Activated CD8-positive, alpha-beta memory T cell treated with anti-CD3 and anti-CD28 coated beads for 4 hours (primary cell): ENCODE measurements at places on chromosomes 1 and 21.

DNA sequence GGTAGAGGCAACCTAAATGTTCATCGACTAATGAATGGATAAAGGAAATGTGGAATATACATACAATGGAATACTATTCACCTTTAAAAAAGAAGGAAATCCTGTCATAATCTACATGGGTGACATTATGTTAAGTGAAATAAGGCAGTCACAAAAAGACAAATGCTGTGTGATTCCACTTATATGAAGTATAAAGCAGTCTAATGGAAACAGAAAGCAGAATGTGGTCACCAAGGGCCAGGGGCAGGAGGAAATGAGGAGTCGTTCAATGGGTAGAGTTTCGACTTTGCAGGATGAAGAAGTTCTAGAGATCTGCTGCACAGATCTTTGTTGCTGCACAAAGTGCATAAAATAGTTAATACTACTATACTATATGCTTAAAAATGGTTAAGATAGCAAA is 7.8 kb downstream of the DIPK1A start:
- DNase-seq, result peak; percentile 24

- DNase-seq, result no peak
Measured at GRCh38 chr1:51697166-51697565, 80.3 kb downstream of the OSBPL9 start.

GRCh38 chr1:160326418-160326817 is 16.6 kb downstream of the COPA start:
- DNase-seq, result no peak

- no peak for DNase-seq
Measured at GRCh38 chr1:45512641-45513054, 9.0 kb downstream of the PRDX1 start.

DNA sequence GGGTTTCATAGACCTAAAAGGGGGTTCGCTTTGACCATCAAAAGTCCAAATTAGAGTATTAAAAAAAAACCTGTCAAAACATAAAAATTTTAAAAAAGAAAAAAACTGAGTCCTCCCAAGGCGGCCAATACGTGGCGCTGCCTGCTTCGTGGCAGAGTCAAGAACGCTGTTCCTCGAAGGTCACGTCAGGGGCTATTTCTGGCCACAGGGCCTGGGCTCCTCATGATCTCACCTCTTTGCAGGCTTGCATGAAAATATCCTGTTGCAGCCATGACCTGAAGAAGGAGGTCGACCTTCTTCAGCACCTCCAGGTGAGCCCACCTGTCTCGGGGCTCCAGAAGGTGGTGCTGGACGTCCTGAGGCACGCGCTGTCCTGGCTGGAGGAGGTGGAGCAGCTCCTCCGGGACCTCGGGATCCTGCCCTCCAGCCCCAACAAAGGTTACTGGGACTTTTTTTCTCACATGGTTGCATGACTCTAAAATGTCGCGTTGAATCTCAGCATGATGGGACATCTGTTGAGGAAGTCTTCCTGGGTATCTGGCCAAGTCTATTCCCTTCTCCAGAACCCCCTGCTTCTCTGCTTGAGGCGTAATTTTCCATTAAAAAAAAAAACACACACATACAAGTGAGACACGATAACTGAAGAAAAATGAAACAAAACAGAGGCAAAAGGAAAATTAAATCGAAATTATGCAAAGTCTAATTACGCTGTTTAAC is 80.4 kb upstream of the EFHD2 start:
- no peak for DNase-seq

- DNase-seq, result no peak
Measured at GRCh38 chr1:69929308-69930057, 275.9 kb downstream of the LRRC40 start.

DNA sequence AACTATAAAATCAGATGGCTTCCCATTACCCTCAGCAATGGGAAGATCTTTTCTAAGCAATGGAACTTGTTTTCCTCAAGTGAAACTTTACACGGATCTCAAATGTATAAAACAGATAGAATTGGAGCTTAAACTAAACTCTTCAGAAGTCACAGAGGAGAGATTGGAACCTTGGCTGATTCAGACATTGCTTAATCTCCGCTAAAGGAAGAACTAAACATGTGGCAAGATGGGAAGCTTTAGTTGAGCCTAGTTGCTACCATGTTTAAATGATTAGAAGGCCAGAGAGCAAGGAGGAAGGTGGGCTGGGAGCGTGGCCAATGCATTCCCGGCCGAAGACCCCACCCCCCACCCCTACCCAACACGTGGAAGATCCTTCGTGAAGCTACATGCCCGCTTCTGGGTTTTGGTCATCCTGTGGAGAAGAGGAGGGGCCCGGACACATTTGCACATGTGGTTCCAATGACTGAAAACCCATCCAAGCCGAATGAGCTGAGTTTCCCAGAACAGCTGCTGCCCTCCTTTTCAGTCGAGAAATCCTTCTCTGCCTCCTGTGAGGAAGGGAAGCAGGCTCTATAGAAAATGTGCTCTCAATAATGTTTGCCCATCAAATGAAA is 164.3 kb downstream of the MIS18A start:
- no peak for DNase-seq

DNA sequence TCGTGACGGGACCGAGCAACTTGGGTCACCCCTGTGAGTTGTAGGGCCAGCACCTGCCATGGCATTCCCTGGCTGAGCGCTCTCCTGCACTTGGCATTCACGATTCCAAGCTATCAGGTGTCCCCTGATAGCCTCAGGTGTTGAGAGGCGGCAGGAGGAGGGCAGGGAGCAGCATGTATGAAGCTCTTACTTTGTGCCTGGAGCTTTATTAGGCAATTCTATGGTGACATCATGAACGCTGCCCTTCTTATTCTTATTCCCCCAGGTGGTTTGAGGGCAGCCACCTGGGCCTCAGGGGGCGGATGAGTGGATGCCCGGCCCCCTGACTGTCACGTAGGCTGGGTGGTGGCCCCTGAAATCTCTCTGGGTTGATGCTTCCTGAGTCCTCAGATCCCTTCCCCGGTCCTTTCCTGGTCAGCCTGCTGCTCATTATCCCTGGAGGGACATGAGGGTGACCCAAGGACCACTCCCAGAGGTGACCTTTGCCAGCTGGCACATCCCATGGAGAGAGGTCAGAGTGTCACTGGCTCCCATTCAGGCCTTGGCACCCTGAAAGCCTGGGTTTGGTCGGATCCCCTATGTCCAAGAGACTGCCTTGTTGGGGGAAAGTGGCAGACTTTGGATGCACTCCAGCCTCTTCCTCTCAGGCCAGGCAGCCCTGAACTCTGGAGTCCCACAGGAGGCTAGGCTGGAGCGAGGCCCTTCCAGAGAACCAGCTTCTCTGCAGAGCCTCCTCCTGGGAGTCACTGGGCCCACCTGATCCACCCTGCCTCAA is 51.9 kb downstream of the SPSB1 start:
- DNase-seq, result no peak

DNA sequence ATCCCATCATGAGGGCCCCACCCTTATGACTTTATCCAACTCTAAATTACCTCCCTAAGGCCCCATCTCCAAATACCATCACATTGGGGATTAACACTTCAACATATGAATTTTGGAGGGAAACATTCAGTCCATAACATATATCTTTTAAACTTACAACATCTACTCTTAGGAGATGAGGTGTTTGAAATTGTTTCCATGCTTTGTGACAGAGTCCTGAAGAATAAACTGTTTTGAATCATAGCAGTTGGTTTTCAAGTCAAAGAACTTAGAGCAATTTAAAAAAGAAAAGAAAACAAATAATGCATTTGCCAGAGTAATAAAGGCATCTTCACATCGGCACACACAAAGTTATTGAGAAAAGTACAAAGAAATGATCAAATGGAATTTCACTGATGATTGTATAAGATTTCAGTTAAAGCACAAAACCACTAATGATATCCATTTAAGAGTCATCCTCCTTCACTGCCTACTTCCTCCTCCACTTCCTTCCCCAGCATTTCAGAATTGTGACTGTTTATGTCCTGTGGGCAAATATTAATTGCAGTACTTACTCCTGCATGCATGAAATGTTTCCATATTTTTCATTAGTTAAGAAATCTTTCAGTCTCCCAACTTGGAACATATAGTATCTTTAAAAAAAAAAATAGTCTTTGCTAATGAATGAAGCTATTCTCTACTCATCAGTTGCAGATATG is 202.0 kb downstream of the LRRC40 start:
- DNase-seq, result no peak

GRCh38 chr21:45336870-45337269 is 49.2 kb upstream of the POFUT2 start:
- DNase-seq, result no peak

DNA sequence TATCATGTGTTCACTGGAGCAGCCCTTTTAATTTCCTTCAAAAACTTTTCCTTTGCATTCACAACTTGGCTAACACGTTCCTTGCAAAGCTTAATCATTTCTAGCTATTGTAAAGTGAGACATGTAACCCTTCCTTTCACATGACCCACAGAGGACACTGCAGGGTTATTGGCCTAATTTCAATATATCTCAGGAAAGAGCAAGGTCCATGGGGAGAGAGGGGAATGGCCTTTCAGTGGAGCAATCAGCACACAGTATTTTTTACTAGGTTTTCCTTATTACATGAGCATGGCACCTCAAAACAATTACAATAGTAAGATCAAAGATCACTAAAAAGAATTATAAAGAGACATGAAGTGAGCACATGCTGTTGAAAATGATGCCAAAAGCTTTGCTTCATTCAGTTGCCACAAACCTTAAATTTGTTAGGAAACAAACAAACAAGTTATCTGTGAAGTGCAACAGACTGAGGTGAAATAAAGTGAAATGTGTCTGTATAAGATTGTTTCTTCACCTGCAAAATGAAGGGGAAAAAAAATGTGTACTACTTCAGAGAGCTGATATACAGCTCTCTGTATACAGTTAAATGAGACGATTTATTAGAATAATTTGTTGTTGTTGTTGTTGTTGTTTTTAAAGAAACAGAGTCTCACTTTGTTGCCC is 61.5 kb downstream of the EIF4G3 start:
- DNase-seq, result no peak

DNA sequence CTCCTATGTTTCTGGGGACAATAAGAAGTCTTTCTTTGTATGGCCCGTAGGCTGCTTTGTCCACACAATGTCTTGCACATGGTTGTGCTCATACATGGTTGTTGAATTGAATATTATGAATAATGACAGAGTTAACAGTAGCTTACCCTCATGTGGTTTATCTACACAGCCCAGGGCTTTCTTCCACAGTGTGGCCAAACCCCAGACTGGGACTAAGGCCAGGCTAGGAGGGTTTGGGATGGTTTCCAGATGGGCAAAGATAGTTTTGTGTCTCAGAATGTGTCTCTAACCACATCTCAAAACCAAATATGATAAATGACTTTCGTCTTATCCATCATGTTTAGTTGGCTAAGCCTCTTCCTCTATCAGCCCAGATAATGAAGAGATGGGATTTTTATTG is 65.2 kb downstream of the CACNA1E start:
- no peak for DNase-seq

DNA sequence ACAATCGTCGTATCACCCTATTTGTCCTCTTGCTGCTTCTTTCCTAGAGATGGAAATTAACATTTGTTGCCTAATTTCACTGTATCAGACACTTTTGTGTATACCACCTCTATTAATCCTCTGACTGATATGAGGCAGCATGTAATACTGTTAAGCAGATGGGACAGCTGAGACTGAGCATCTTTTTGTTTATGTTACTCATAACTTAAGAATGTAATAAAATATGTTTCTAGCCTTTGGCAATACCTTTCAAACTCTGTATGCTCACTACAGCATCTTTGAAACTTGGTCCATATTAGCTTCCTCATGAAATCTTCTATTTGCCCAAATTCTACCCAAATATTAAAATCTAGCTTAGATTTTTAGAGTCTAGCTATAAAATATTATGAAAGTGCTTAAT is 2.3 kb downstream of the OR14K1 start:
- no peak for DNase-seq

DNA sequence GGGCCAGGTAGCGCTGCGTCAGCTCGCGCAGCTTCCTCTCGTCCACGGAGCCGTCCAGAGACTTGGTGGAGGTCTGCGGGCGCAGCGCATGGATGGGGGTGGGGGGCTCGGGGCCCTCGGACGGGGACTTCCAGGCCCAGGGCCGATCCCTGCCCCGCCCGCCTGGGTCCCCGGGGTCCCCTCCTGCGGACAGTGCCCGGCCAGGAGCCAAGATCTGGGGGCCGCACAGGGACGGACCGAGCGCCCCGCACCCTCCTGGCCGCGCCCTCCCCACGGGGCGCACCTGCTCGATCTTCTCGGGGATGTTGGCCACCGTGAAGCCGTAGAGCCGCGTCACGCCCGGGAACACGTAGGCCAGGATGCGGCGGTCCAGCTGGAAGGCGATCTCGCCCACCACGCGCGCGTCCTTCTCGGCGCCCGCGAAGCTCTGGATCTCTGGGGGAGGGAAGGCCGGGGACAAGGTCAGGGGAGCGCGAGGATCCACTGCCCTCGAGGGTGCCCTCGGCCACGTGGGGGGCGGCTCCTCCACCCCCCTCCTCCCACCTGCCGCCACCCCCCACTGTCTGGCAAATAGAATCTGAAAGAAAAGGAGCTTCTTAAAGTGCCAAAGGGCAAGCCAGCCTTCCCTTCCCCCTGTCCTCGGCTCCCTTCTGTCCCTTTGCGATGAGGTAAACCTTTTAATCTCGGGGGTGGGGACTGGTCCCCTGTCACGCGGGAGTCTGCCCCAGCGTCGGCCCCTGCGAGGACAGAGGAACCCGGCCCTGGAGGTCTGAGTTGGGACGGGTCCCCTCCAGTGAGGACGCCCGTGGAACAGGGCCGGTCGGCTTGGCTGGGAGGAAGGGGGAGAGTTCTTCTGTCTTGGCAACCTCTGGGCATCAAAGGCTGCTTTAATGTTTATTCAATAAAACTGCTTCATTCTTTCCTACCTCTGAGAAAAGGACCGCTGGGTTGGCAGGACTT is 6.5 kb upstream of the FTCD start:
- no peak for DNase-seq

- DNase-seq, result no peak
Measured at GRCh38 chr1:228228601-228229074, 20.8 kb downstream of the OBSCN start.

DNA sequence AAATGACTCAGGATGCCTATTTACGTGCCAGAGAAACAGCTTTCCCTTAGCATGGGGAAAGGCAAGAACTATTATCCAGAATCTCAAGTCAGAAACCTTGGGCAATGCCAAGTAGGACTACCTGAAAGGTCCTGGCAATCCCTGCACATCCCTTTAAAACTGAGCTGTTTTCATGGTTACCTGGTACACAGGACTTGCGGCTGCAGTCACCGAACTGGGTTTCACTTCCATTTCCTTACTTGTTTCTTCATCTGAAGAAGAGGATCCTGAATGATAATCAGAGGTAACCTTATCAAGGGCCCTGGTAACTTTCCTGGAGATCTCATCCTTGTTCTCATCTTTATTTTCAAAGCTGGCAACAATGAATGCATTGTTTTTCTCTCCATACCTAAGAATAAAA is 14.3 kb downstream of the BTG3 start:
- DNase-seq, result no peak

DNA sequence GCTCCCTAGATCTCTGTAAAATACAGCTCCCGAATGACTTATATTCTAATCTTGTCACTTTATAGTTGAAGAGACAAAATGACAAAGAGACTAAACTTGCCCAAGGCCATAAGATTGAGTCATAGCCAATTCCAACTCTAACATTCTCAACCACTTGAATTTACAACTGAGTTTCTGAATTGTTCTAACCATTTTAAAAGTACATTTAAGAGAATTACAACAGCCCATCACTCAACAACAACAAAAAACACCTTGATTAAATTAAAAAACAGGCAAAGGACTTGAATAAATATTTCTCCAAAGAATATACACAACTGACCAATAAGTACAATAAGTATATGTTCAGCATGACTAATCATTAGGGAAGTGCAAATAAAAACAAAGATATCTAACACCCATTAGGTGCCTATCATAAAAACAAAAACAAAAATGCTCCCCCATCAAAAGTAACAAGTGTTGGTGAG is 8.7 kb upstream of the ADCY10 start:
- no peak for DNase-seq

GRCh38 chr1:64304823-64305222 is 101.4 kb downstream of the UBE2U start:
- no peak for DNase-seq
